Stomach (tissue), 19 donors: ENCODE measurements at places on chromosomes 11 and 22.

- no peak overlapping the region for H3K27ac ChIP-seq
- H3K36me3 ChIP-seq: no peaks in the 10 kb centered on the region
- no peak for DNase-seq
- peaks cover 31% of the 10 kb centered on the region for H3K4me1 ChIP-seq
Measured at GRCh38 chr11:67654225-67654624, 3.7 kb upstream of the ACY3 start.

- H3K27ac ChIP-seq: no peak overlapping the region
- peaks cover 11% of the 10 kb centered on the region for H3K4me1 ChIP-seq
- no peaks in the 10 kb centered on the region for H3K27me3 ChIP-seq
- H3K36me3 ChIP-seq: peaks cover 25% of the 10 kb centered on the region
- H3K4me3 ChIP-seq: no peak overlapping the region
- no peak for DNase-seq
Measured at GRCh38 chr11:77981346-77981947, 13.0 kb downstream of the INTS4 start.

DNA sequence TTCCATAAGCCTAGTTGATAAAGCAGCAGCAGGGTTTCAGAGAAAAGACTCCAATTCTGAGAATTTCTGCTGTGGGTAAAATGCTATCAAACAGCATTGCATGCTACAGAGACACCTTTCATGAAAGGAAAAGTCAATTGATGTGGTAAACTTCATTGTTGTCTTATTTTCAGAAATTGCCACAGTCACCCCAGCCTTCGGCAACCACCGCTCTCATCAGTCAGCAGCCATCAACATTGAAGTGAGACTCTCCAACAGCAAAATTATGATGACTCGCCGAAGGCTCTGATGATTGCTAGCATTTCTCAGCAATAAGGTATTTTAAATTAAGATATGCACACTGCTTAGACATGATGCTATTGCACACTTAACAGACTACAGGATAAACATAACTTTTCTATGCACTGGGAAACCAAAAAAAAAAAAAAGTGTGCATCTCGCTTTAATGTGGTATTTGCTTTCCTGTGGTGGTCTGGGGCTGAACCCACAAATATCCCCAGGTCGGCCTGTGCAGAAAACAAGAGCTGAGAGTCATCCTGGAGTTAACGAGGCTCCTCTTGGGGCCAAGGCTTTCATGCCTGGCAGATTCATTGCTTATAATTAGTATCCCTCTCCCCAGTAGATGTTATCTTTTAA is 192.1 kb downstream of the CTTN start:
- DNase-seq: no peak
- H3K27ac ChIP-seq: no peak overlapping the region
- no peaks in the 10 kb centered on the region for H3K4me1 ChIP-seq
- no peaks in the 10 kb centered on the region for H3K27me3 ChIP-seq
- H3K36me3 ChIP-seq: no peaks in the 10 kb centered on the region

GRCh38 chr11:116772443-116773202 is at the start of gene BUD13:
TSS of gene BUD13 (minus strand) at chr11:116772987. CDS start at chr11:116772964, 23 bp downstream.
- peak; percentile 92 for DNase-seq
- peaks cover 44% of the 10 kb centered on the region for H3K36me3 ChIP-seq
- peak within 1 kb of the TSS; percentile 96 for H3K4me3 ChIP-seq
- H3K4me1 ChIP-seq: peaks cover 33% of the 10 kb centered on the region

- no peak overlapping the region for H3K4me3 ChIP-seq
- H3K27ac ChIP-seq: no peak overlapping the region
- no peaks in the 10 kb centered on the region for H3K27me3 ChIP-seq
- H3K36me3 ChIP-seq: no peaks in the 10 kb centered on the region
- DNase-seq: no peak
- H3K4me1 ChIP-seq: peaks cover 35% of the 10 kb centered on the region
Measured at GRCh38 chr22:37169406-37169805, 18.6 kb downstream of the C1QTNF6 start.

- no peaks in the 10 kb centered on the region for H3K27me3 ChIP-seq
- peaks cover 22% of the 10 kb centered on the region for H3K36me3 ChIP-seq
- H3K27ac ChIP-seq: no peak overlapping the region
- DNase-seq: no peak
- peaks cover 70% of the 10 kb centered on the region for H3K4me1 ChIP-seq
Measured at GRCh38 chr11:34928960-34929680, 12.7 kb downstream of the PDHX start.

- H3K36me3 ChIP-seq: no peaks in the 10 kb centered on the region
- H3K4me1 ChIP-seq: peaks cover 28% of the 10 kb centered on the region
- H3K4me3 ChIP-seq: no peak overlapping the region
- peaks cover 40% of the 10 kb centered on the region for H3K27me3 ChIP-seq
- peak; percentile 72 for DNase-seq
Measured at GRCh38 chr11:45655347-45655756, 10.1 kb downstream of the CHST1 start.

- no peak for DNase-seq
- no peak overlapping the region for H3K4me3 ChIP-seq
- H3K27ac ChIP-seq: no peak overlapping the region
- H3K4me1 ChIP-seq: peaks cover 6% of the 10 kb centered on the region
Measured at GRCh38 chr11:1641096-1641495, 11.5 kb downstream of the KRTAP5-5 start.

- no peaks in the 10 kb centered on the region for H3K27me3 ChIP-seq
- H3K27ac ChIP-seq: no peak overlapping the region
Measured at GRCh38 chr22:33897448-33897835, 22.8 kb downstream of the LARGE1 start.

- H3K27me3 ChIP-seq: no peaks in the 10 kb centered on the region
- H3K4me3 ChIP-seq: no peak overlapping the region
- peaks cover 16% of the 10 kb centered on the region for H3K4me1 ChIP-seq
- H3K27ac ChIP-seq: no peak overlapping the region
Measured at GRCh38 chr11:66854729-66855211, 2.1 kb upstream of the LRFN4 start.

DNA sequence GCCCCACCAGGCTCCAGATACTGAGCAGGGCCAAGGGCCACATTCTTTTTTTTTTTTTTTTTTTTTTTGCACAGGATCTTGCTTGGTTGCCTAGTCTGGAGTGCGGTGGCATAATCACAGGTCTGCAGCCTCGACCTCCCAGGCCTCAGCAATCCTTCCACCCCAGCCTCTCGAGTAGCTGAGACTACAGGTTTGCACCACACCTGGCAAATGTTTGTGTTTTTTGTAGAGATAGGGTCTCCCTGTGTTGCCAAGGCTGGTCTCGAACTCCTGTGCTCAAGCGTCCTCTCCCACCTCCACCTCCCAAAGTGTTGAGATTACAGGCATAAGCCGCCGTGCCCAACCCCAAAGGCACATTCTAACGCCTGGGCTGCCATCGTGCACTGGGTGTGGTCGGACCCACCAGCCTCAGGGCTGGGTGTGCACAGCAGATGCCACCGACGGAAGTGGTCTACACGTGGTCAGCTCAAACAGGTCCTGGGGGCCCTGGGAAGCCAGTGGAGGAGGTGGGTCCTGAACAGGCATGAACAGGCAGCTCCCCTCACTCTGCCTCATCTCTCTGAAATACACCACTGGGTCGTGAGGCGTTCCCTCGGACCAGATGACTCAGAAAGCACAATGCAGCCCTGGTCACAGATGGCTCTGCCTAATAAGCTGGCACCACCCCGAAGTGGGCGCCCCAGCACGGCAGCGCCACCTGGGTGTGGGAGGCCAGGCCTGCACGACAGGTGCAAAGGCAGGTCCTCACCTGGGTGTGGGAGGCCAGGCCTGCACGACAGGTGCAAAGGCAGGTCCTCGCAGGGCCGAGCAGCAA is 5.1 kb upstream of the B4GALNT4 start:
- H3K36me3 ChIP-seq: no peaks in the 10 kb centered on the region
- H3K27me3 ChIP-seq: peaks cover 8% of the 10 kb centered on the region
- DNase-seq: peak; percentile 78

GRCh38 chr11:73268671-73269271 is 3.4 kb upstream of the P2RY6 start:
- no peaks in the 10 kb centered on the region for H3K36me3 ChIP-seq
- no peak overlapping the region for H3K4me3 ChIP-seq
- H3K27me3 ChIP-seq: no peaks in the 10 kb centered on the region
- DNase-seq: peak; percentile 17

GRCh38 chr11:123504401-123504800 is 74.3 kb downstream of the GRAMD1B start:
- H3K4me3 ChIP-seq: no peak overlapping the region
- no peaks in the 10 kb centered on the region for H3K36me3 ChIP-seq
- H3K27ac ChIP-seq: no peak overlapping the region
- DNase-seq: no peak

- DNase-seq: peak; percentile 86
- H3K27ac ChIP-seq: no peak overlapping the region
- no peaks in the 10 kb centered on the region for H3K4me1 ChIP-seq
- H3K27me3 ChIP-seq: peaks cover 51% of the 10 kb centered on the region
Measured at GRCh38 chr11:62171261-62171723, 18.7 kb upstream of the SCGB1D1 start.

DNA sequence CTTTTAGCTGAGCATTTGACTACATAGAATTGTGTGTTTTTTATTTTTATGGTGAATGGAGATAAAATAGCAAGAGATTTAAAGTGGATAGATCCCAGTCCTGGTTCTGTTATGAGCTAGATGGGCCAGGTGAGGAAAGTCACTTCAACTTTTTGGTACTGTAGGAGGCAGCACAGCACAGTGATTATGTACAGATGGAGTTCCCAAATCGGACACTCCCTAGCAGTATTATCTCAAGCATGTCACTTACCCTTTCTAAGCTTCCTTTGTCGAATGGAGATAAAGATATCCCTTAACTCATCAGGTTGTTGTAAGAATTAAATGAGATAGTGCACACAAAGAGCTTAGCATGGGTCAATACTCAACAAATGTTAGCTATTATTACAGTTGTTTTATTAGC is 5.3 kb downstream of the EXPH5 start:
- no peak overlapping the region for H3K27ac ChIP-seq
- H3K27me3 ChIP-seq: no peaks in the 10 kb centered on the region
- no peak overlapping the region for H3K4me3 ChIP-seq
- H3K4me1 ChIP-seq: no peaks in the 10 kb centered on the region

DNA sequence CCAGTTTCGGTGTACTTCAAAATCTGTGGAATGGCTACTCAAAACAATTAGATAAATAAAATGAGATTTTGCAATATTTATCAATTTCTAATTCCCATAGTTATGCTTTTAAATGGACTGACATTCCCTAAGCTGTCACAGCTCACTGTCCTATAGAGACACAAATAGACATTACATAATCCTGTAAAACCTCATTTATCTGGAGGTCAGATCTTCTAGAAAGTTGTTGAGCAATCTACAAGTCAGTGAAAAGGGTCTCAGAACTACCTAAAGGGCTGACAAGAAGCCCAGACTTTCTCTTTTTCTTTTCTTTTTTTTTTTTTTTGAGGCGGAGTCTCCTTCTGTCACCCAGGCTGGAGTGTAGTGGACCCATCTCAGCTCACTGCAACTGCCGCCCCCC is 12.0 kb downstream of the ALG8 start:
- no peaks in the 10 kb centered on the region for H3K27me3 ChIP-seq
- H3K27ac ChIP-seq: no peak overlapping the region
- no peak overlapping the region for H3K4me3 ChIP-seq
- H3K36me3 ChIP-seq: peaks cover 12% of the 10 kb centered on the region

DNA sequence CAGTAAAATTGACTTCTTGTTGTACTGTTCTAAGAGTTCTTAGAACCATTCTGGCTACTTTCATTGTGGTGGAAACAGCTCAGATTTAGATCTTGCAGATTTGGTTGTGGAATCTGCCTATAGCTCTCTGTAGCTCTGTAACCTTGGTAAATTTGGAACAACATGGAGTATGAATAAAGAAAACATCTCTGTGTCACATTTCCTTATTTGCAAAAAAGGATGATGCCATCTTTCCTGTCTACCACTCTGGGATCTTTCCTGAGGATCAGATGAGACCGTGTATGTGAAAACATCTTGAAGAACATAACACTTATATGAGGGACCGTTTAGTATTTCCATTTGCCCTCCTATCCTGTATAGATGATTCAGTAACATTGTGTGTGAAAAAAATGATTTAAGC is 9.1 kb downstream of the ACRV1 start:
- no peak for DNase-seq
- H3K4me3 ChIP-seq: no peak overlapping the region
- H3K4me1 ChIP-seq: no peaks in the 10 kb centered on the region

- peaks cover 55% of the 10 kb centered on the region for H3K36me3 ChIP-seq
- no peaks in the 10 kb centered on the region for H3K27me3 ChIP-seq
- peaks cover 26% of the 10 kb centered on the region for H3K4me1 ChIP-seq
- no peak for DNase-seq
- H3K27ac ChIP-seq: peak overlapping the region; percentile 94
Measured at GRCh38 chr11:65541093-65541982, 16.5 kb downstream of the SCYL1 start.

DNA sequence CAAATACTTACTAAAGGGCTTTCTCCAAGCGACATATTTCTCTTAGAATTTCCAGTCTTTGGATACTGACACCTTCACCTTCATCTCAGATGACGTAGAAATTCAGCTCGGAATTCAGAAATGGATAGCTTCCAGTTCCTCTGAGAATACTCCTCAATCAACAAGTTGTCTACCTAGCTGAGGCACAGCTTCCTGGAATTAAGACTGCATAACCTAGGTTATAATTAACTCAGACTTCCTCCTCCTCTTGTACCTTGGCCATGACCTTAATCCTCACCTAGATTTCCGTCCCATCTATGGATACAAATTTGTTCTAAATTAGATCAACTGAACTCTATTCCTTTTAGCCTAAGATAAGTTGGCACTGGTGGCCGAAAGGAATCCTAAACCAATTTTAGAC is 17.4 kb downstream of the ATP5MG start:
- H3K4me3 ChIP-seq: no peak overlapping the region
- H3K27me3 ChIP-seq: no peaks in the 10 kb centered on the region
- no peaks in the 10 kb centered on the region for H3K4me1 ChIP-seq
- no peak overlapping the region for H3K27ac ChIP-seq

- H3K4me3 ChIP-seq: no peak overlapping the region
- no peak for DNase-seq
- H3K36me3 ChIP-seq: no peaks in the 10 kb centered on the region
- H3K4me1 ChIP-seq: no peaks in the 10 kb centered on the region
Measured at GRCh38 chr11:81915045-81915444, 818.6 kb downstream of the FAM181B start.

GRCh38 chr22:44068422-44069191 is 44.5 kb downstream of the PARVB start:
- H3K27ac ChIP-seq: peak overlapping the region; percentile 39
- no peaks in the 10 kb centered on the region for H3K4me1 ChIP-seq
- H3K36me3 ChIP-seq: no peaks in the 10 kb centered on the region
- H3K27me3 ChIP-seq: no peaks in the 10 kb centered on the region
